ENCODE measurements at places on chromosomes 7 and 10.

DNA sequence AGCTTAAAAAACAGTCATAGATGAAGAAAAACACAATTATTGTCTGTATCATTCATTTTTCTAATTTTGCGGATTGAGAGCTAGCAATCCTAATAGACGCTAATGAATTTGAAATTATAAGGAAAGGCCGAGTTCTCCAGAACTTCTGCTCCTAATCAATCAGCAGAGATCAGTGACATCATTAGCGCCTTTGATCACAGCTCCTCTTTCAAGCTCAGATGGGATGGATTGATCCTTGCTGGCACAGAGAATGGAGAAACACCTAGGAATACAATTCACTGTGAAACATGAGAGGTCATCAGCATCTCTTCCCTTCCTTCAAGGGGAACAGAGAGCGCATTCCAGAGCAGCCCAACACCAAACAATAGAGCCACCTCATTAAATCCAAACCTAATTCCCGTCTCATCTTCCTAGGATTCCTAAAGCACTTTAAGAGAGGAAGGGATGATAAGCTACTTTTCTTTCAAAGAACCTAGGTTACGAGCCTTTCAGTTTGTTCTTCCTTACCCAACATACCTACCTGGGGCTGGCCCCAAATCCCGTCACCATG, 24.4 kb downstream of the GLI3 start:
- DNase-seq, result no peak

DNA sequence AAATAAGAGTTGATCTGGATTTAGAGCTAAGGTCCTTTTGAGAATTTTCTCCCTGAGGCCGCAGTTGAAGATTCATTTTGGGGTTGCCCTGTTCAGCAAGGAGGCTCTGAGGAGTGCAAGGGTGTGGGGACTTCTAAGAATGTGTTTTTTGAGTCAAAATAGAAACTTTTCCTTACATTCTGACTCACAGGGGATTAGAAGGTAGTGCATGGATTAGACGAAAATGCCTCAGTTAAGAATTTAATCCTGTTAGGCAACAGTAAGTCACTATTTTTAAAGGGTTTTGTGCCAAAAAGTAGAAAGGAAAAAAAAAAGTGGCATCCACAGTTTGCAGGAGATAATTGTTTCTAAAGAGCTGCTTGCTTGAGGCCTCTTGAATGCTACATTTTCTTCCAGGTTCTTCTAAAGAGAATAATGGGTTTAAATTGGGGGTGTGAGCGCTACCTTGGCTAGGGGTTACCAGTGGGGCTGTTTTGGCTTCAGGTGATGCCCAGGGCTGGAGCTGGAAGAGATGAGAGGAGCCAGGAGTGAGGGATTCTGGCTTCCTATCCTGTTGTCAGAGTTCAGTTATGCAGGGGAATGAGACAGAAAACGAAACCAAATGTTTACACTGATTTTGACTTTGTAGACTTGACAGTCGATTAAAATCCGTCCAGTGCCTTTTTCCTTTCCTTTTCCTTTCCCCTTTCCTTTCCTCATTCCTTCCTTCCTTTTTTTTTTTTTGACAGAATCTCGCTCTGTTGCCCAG, 52.9 kb downstream of the BAMBI start:
- DNase-seq, result no peak

DNA sequence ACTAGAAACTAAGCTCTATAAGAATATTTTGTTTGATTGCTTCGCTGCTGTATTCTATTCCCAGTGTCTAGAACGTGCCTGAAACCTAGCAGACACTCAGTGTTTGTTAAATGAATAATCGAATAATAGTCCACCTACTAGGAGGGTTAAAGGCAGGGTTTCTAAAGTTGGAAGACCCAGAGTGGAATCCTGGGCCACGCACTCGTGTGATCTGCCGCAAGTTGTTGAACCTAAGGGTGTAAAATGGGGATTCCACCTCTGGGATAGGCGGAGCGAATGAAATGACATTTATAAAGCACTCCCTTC, 702 bp upstream of the AGFG2 start:
- no peak for DNase-seq

- DNase-seq, result no peak
Measured at GRCh38 chr7:13602036-13602435, 387.4 kb downstream of the ETV1 start.

- no peak for DNase-seq
Measured at GRCh38 chr10:97573672-97574071, 1.1 kb downstream of the ANKRD2 start.

- no peak for DNase-seq
Measured at GRCh38 chr7:14104861-14105260, 115.4 kb upstream of the ETV1 start.

GRCh38 chr10:101901340-101901739, 57.7 kb upstream of the KCNIP2 start:
- DNase-seq, result no peak

- no peak for DNase-seq
Measured at GRCh38 chr7:17846935-17847334, 93.4 kb downstream of the SNX13 start.

GRCh38 chr10:73229567-73229966, 17.5 kb downstream of the DNAJC9 start:
- DNase-seq, result no peak

GRCh38 chr7:89800761-89801160, 353.5 kb upstream of the STEAP1 start:
- no peak for DNase-seq

GRCh38 chr7:95276114-95276513, 48.2 kb downstream of the PON1 start:
- DNase-seq, result no peak

GRCh38 chr7:121916211-121916610, 43.2 kb downstream of the PTPRZ1 start:
- no peak for DNase-seq

- no peak for DNase-seq
Measured at GRCh38 chr7:86914551-86914950, 144.9 kb downstream of the ELAPOR2 start.

- no peak for DNase-seq
Measured at GRCh38 chr7:74306730-74307469, 17.7 kb downstream of the CLIP2 start.

GRCh38 chr7:46663025-46663424, 742.0 kb upstream of the IGFBP3 start:
- no peak for DNase-seq

DNA sequence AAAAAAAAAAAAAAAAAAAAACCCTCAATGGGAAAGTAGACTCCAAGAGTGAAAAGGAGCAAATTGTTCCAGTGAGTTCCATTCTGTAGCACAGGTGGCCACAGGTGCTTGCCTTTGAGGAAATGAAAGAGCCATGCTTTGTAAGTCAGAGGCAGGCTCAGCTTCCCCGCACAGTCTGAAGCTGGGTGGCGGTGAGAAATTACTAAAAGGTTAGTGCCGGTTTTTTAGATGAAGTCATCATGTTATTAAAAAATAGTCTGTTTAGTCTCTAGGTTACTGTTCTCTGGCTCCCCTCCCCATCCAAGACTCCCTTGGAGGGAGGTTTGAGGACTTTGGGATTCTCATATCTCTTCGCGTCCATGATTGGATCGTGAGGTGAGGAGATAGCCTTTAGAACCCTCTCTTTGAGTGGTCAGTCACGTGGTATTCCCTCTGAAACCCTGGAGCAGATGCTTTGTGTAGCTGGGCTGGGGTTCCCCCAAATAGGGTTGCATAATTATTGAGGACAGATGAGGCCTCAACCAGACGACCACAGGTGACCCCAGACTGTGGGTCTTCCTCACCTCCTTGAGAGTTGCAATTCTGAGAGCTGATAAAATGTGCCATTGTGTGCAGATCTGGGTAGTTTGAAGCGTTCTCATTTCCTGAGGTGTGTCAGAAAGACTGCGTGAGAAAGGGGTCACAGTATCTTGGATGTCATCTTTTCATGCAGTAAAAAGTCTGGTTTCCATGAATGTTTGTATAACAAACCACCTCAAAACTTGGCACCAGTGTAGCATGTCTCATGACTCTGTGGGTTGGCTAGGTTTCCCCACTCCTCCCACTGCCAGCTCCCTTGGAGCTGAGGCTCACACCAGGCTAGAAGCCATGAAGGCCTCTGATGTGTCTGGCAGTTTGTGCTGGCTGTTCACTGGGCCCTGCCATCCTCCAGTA, 27.1 kb downstream of the OGDH start:
- no peak for DNase-seq

DNA sequence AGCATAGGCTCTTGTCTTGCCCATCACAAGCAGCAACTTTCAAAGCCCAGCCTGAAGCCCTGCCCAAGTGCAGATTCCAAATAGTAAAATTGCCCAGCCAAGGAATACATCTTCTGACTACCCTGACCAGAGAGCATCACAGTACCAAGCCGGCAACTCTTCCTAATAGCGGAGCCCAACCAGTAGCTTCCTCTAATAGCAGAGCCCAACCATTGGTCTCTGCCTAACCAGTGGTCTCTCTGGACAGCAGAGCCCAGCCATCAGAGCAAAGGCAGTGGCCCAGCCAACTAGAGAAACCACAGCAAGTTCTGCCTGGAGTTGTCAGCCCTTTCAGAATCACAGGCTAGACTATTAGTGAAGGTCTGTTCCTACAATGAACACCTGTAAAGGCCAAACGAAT, 285.6 kb downstream of the HGF start:
- DNase-seq, result no peak

- DNase-seq, result no peak
Measured at GRCh38 chr10:13089345-13089744, 10.6 kb upstream of the OPTN start.

DNA sequence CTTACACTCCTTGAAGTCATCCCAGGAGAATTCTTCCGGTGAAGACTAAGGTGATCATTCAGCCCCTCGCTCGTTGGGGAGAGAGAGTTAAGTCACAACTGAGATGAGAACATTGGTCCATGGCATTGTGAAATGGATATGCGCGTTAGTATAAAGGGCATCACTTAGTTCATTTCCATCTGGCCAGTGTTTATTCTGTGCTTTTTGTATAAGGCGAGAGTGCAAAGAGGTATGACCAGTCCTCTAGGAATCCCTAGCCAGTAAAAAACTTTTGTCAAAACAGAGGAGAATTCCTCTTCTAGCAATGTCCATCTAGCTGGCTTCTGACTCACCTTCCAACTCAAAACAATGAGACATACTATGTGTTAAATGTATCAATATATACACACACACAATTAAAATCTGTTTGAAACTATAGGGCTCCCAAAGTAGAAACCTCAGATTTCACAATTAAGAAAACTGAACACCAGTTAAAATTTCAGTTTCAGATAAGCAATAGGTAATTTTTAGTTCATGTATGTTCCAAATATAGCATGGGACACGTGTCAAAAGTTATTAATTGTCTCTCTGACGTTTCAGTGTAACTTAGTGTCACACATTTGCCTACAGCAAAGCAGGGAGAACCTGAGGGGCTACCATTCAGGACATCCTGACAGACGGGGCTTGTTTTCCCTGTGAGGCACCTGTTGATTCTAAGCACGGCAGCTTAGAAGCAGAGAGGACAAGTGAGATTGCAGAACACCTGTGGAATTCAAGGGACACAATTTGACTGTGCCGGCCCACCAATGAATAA, 158.9 kb downstream of the KLF6 start:
- DNase-seq, result no peak

DNA sequence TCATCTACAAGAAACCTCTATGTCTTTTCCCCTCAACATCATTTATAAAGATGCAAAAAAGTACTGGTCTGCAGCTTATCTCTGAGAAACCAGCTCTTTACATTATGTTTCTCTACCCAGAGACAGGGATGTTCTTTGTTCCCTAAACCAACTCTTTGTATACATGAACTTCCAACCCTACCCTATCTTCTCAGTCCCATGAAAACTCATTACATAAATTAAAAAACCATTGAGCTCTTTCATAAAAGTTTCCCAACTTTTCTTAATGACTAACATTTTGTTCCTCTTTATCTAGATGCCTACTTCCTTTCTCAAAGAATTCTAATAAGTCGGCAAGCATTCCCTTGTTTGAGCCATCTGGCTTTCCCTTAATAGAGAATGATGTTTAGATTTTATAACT, 192.8 kb upstream of the AGK start:
- no peak for DNase-seq

DNA sequence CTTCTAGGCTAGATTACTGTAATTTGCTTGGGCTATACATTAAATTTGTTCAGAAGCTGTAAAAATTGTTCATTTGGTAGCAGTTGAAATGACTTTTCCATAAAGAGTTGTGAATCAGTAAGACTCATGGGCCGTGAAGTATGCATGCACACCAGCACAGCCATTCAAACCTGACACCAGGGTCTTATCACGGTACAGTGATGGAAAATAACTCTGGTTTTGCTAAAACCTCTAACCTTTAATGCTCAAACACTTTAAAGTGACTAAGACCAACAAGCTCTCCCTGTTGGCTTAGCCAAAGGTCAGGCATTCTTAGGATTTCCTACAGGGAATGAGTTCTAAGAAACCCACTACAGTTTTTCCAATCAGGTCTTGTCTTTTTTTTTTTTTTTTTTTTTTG, 11.5 kb downstream of the ARL3 start:
- no peak for DNase-seq

DNA sequence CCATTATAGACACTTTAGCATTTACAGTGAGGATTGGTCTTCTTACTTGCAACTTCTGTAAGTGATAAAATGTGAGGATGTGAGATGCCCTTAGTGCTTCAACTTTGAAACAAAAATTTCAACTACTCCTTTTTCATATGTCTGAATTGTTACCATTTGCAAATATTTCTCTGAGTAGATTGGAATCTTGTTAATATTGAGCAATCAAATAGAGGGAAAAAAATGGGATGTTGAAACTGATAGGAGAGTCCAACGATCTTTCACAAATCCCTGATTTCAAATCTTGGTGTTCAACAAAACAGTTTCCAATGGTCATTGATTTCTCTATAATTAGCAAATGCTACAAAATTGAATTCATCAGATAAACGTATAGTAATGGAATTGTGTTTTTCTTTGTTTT, 5.5 kb upstream of the SNX10 start:
- DNase-seq, result no peak

DNA sequence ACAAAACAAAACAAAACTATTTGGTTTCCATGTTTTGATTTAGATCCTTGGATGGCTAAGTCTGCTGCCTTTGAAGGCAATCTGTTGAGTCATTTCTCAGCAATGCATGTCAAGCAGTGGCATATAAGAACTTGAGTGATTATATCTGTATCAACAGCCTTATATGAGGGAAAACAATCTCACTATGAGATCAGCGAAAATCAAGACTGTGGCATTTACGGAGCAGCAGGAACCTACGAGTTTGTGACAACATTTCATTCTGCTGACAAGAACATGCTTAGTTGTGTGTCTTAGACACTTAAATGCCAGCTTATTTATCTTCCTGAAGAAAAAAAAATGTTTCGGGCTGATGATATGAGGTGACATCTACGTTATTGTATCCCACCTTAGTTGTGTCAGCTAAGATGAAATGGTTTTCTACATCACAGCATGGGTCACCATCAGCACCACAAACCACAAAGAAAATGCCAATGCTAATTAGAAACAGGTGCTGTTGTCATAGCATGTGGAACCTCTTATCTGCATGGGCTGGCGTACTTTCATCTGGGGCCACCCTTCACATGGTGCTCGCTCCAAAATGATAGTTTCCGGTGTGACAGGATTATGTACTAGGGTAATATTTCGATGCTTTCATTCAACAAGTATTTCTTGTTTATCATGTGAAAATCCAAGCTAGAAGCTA, 1085.5 kb downstream of the SORCS1 start:
- no peak for DNase-seq
